Stimulated activated CD8-positive, alpha-beta memory T cell treated with anti-CD3 and anti-CD28 coated beads, Interleukin-7, amount 100 ng/mL, for 4 hours (primary cell): ENCODE measurements at places on chromosomes 6 and 20.

- DNase-seq = no peak
These were observed 10.4 kb downstream of the GCNT2 start for GRCh38 chr6:10531503-10531902.

GRCh38 chr6:155970876-155971708, 515.5 kb upstream of the NOX3 start:
- DNase-seq = no peak

- DNase-seq = no peak
These were observed 130.5 kb downstream of the ZFP64 start for GRCh38 chr20:52060794-52061714.

DNA sequence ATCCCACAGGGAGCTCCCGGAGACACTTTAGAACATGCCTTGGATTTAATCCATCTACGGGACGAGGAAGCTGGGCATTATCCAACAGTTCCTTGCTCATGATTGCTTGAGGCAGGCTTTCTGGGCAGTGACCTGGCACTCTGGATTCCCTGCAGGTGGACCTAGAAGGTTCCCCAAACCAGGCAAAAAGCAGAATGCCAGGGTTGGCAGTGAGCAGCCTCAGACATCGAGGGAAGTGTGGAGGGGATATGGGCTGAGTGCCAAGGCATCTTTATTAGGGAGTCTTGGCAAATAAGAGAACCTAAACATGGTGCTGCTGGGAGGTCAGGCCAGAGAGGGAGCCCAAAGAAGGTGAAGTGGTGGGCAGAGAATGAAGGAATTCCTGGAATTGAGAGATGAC, 158.5 kb downstream of the CD83 start:
- no peak for DNase-seq

GRCh38 chr20:49245921-49246740, 26.9 kb downstream of the DDX27 start:
- no peak for DNase-seq

DNA sequence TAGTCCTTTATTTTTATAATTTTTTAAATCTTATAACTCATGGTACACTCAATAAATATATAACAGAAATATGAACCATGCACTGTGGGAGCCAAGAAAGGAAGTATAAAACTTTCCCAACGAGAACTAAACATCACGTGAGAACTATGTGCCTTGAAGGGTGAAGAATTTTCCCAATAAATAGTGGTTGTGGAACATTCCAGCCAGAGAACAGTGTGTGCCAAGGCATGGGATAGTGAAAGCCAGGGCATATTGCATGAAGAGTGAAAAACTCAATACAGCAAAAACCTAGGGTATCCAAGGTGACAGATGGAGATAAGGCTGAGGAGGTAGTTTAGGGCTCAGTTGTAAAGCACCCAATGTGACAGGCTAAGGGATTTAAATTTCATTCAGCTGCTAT, 86.1 kb downstream of the SIM1 start:
- DNase-seq = no peak

DNA sequence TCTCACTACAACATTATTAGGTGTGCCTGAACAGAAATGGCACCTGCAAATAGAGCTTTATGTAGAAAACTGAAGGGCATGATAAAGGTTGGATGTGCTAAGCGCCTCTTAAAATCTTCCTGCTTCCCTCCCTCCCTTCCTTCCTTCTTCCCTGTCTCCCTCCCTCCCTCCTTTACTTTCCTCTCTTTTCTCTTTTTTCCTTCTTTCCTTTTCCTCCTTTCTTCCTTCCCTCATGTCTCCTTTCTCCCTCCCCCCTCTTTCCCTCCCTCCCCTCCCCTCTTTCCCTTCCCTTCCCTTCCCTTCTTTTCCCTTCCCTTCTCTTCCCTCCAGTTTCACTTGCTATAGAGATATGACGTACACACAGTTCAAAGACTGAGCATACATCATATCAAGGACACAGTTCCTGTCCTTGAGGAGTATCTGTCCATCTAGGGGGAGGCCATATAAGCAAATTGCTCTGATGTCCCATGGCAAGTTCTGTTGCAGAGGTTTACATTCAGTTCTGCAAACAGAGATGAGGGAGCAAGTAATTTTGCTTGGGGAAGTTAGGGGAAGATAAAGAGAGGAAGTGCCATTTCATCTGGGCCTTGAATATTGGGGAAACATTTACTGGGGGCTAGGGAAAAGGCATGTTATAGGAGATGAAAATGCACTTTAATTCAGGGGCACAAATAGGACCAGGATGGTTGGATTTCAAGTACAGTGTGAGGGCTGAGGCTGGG, 79.0 kb upstream of the EEF1E1 start:
- DNase-seq = no peak

GRCh38 chr6:78347191-78347916, 520.0 kb upstream of the IRAK1BP1 start:
- DNase-seq = no peak
